ENCODE measurements at places on chromosomes 11 and 22.

GRCh38 chr11:37755521-37755920 lies 1157.5 kb upstream of the RAG2 start:
- no peak for DNase-seq

DNA sequence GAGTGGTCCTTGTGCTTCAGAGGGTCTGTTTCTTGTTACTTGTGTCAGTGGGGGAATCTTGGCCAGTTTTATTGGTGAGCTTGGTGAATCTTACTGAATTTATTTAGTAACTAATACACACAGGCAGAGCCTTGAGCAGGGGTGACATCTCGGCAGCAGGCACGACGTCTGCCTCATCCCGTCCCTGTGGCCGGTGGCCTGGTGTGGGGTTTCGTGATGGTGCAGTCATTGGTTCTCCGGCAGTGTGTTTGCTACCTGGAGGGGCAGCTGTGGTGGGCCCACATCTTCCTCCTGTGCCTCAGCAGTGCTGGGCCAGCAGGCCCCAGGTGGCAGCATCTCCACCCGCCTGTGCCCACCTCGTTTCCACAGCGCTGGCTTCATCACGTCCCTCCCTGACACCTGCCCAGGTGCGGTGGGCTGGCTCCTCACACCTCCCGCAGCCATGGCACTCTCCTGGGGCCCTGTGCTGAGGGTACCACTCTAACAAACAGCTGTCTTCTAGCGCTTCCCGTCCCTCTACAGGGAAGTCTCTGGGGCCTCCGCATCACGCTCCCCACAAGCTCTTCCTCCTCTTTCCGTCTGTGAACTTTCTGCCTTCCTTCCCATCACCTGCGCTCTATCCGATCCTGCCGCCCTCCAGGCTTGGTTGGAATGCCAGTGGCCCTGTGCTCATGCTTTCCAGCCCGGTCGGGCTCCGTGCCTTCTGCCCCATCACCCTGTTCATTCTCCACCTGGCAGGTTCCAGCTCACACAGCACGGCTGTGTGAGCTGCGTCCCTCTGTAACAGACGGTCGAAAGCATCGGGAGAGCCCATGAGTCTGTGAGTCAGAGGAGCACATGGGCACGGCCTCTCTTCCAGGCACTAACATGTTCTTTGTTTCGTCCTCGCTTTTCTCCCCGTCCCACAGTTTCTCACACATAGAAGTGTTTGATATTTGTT lies 203.4 kb downstream of the TBC1D22A start:
- DNase-seq, result no peak

- DNase-seq, result no peak
Observed at GRCh38 chr22:36151006-36151595, 9.5 kb downstream of the APOL3 start.

DNA sequence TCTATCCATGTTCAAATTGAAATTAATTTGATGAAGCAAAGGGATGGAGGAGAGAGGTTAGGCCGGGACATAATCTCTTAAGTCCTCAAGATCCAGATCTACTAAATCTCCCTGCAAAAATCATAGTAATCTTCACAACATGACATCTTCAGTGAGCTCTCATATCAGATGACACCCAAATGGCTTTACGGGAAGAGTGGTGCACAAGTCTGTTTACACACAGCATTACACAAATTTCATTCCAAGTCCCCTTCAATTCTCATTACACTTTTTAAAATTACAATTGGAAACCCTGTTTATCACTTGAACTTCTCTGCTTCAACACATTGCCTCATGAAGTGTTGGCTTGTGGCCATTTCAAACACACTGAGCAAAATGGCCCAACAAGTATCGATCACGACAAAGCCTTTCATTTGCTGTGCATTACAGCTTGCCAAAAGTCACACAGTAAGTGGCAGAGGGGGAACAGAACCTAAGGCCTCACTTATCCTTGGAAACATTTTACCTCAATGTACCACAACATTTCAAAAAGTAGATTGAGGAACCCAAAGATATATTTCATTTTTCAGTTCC lies 17.9 kb upstream of the TPH1 start:
- no peak for DNase-seq

DNA sequence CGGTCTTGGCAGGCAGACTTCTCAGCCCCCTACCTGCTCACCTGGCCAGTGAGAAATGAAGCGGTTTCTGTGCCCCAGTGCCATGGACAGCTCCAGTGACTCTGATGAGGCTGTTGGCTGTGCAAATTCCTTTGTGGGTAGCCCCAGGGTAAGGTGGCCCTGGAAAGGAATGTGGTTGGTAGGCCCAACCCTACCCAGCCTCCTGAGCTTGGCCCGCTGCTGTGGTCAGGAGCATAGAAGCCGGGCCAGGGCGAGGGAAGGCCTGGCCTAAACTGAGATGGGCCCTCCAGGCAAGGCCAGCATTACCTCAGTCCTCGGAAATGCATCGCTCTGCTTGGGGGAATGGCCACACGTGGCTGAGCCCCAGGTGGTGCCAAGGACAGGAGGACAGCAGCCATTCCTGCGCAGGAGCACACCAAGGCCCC lies 16.9 kb downstream of the DAGLA start:
- no peak for DNase-seq

GRCh38 chr11:35126879-35127581 lies 11.9 kb upstream of the CD44 start:
- no peak for DNase-seq

DNA sequence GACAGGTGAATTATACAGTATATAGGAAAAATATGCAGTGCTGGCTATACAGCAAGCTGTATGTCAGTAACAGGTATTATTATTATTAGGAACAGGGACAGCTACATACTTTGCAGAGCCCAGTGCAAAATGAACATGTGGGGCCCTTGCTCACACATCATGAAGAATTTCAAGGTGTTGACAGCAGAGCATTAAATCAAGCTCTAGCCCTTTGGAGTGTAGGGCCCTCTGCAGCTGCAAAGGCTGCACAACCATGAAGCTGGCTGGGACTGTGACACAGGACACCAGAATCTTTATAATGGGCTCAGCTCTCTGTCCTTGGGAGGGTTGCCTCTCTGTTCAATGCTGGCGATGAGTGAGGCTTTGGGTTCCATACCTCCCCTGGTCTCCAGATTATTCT lies 44.9 kb upstream of the DAGLA start:
- no peak for DNase-seq

GRCh38 chr22:41822317-41823057 lies 10.4 kb upstream of the SREBF2 start:
- DNase-seq, result peak; percentile 89

DNA sequence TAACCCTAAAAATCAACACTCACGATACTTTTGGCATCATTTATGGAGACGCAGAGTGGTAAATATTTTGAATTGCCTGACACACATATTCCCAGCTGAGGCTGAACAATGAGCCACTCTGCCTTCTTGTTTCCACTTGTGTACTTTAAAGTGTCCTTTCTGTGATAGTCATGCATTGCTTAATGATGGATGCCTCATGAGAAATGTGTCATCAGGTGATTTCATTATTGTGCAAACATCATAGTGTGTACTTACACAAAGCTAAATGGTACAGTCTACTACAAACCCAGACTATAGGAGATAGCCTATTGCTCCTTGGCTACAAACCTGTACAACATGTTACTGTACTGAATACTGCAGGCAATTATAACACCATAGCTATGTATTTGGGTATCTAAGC lies 44.2 kb downstream of the MRE11 start:
- no peak for DNase-seq

- no peak for DNase-seq
Observed at GRCh38 chr11:93474123-93474522, 69.1 kb downstream of the SMCO4 start.

- no peak for DNase-seq
Observed at GRCh38 chr22:37117092-37117491, 7.6 kb upstream of the TMPRSS6 start.

DNA sequence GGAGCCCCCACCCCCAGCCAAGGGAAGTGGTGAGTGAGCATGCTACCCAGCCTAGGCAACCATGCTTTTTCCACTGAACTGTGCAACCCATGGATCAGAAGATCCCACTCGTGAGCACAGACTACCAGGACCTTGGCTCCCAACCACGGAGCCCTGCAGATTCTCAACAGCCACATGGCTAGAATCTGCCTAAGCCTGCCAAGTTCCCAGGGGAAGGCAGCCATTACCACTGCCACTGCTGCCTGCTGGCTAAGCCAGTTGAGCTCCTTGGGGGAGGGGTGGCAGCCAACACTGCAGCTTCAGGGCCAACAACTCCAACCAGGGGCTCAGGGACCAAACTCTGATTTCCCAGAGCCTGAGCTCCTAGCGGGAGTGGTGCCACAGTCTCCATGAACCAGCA lies 195.8 kb downstream of the DLG2 start:
- no peak for DNase-seq

GRCh38 chr11:32531528-32531927 lies 52.1 kb upstream of the EIF3M start:
- no peak for DNase-seq

Data from bone marrow (tissue), 2 donors.